Stimulated activated CD4-positive, alpha-beta T cell treated with anti-CD3 and anti-CD28 coated beads, Interleukin-15, amount 100 ng/mL, for 1 hour (primary cell): ENCODE measurements at places on chromosomes 3 and 15.

DNA sequence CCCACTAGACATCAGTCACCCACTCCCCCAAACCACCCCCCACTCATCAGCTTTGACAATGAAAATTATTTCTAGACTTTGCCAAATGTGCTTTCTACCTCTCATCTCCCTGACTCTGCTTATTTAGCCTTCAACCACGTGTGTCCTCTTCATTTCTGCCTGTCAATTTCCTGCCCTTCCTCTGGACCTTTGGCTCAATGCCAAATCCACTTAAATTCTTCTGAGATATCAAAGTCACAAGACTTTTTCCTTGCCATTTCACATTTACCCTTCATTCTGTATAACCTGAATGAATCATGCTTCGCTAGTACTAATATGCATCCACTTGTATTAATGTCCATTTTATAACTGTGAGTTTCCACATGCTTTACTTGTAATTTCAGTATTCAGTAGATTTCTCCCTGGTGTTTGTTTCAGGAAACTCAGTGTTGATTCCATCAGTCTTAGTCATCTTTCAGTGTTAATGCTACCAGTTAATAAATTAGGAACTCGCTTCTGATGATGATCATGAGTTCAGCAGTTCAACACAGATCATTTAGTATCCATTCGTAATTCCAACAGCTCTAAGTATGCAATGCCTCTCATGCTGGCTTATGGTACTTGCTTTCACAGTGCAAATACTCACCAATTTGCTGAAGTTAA lies 128.2 kb upstream of the OSTN start:
- DNase-seq: no peak

GRCh38 chr15:64068133-64068532 lies 21.8 kb upstream of the DAPK2 start:
- DNase-seq: no peak

GRCh38 chr3:166897811-166898210 lies 482.3 kb downstream of the ZBBX start:
- DNase-seq: no peak

DNA sequence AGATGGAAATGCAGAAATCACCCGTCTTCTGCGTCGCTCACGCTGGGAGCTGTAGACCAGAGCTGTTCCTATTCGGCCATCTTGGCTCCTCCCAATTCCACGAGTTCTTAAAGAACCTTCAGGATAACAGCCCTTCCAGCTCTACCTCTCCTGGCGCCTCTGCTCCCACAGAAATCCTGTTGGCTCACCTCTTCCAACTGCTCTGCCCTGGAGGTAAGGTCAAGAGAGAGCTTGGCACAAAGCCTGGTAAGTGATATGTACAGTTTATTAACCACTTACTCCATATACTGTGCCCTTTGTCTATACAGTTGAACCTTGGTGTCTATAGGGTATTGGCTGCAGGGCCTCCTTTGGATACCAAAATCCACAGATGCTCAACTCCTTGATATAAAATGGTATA lies 17.8 kb upstream of the FGF12 start:
- no peak for DNase-seq

DNA sequence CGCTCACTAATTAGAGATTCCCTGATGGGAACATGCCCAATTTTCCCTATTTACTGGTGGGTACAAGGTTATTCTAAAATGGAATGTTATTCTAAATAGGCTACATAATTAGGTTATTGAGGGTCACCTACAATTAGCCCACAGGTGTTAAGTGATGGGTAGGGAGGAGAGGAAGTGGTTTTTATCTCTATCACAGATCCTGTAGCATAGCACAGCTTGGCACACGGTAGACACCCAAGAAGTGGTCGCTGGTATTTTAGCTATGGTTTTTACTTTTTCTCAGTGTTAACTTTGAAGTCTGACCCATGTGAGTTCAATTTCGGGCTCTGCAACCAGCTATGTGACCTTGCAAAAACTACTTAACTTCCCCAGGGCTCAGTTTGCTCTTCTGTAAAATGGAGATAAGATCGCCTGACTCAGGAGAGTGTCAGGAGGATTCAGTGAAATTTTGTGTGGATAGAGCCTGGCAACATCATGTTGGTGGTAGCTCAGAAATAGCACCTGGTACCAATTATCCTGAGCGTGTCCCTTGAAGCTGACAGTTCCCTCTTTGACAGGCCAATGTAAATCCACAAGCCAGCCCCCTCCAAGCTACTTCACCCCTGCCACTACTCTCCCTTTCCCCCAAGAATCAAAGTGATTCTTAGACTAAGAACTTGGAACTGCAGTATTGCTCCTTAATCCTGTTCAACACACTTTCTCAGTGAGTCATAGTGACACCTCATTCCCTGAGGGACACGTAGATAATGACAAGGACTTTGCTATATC lies 8.7 kb upstream of the LMCD1 start:
- DNase-seq: no peak

GRCh38 chr15:80059786-80060355 lies 395 bp downstream of the ZFAND6 start:
- no peak for DNase-seq

DNA sequence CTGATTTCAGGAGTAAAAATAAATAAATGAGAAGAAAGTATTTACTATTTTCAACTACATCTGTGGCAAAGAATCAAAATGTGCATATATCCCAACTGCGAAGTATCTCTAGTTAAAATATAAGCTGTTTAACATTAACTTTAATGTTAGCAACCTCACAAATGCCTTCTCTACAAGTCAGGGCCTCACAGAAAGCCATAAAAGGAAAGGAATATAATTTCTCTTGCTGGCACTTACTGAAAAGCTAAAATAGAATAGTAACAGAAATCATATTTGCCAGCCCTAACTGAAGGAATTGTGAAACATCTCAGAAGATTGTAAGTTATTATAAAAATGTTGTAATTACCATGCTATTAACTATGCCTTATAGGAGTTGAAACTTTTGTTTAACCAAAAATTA lies 65.1 kb upstream of the MBNL1 start:
- DNase-seq: no peak

DNA sequence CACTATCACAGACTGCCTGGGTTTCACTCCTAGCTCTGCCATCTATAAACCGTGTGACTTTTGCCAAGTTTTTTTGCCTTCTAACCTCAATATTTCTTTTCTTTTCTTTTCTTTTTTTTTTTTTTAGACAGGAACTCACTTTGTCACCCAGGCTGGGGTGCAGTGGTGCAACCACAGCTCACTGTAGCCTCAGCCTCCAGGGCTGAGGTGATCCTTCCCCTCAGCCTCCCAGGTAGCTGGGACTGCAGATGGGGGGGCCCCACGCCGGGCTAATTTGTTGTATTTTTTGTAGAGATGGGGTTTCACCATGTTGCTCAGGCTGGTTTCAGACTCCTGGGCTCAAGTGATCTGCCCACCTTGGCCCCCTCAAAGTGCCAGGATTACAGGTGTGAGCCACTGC lies 3.2 kb upstream of the ADAM10 start:
- no peak for DNase-seq

- no peak for DNase-seq
These were observed 14.1 kb downstream of the ITGA11 start for GRCh38 chr15:68417897-68418296.

- DNase-seq: no peak
These were observed 89.7 kb upstream of the GRM7 start for GRCh38 chr3:6771171-6771570.

DNA sequence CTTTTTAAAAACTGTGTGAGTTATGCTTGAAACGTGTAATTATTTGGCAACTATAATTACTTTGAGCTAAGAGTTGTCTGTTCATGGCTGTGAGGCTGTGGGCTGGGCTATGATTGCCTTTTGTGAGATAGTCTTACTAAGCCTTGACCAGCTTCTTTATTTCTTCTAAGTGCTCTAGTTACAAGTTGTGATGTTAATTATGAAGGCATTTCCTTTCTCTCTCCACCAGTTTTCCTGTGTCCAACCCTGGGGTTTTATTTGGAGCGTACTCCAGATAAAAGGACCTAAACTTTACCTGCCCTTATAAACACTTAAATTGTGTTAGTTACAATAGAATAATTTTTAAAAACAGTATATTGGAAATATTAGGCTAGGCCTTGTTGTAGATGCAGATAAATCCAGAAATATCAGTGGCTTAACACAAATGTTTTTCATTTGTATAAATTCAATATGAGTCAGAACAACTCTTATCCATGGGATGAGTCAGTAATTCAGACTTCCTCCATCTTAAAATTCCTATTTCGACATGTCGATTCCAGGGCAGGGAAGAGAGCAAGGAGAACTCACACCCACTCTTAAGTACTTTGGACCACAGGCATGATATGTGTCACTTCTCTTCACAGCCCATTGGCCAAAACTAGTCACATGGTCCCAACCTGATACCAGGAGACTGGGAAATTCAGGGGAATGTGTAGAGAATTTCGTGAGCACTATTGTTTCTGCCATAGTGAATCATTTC lies 17.0 kb downstream of the TMEM62 start:
- DNase-seq: no peak

DNA sequence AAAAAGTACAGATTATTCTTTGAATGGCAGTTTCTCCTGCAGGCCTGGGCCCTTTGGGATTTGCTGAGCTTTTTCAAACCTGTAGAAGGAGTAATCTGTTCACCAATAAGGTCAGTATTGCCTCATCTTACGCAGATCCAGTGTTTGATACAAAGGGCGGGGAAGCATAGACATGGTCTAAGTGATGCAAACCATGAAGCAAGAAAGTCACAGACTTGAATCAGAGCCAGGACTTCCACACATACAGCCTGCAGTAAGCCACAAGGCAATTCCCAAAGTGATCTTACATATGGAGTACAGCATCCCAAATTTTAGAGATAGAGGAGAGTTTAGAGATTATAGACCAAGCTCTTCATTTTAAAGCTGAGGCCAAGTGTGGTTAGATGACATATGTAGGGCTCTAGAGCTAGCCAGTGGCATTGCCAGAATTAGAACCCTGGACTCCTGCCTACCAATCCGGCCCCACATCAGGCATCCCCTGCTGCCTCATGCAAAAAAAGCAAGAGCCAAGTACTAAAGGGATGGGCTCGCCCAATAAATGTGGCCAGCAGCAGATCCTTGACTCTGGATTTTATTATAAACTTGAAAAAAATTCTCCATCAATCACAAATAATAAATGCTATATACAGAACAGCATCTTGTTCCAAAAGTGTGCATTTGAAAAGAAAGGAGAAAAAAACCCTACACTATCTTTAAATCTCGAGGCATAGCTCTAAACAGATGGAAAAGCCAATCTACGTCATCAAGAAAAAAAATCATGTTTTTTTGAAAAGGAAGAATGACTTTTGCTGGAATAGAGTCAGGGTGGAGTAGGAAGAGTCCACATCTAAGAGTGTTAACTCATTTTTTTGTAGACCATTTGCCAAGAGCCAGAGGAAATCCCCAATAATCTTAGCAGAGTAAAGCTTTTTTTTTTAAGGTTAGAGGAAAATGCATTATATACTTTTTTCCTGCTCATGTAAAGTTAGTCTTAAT lies 24.0 kb downstream of the ABI3BP start:
- no peak for DNase-seq

DNA sequence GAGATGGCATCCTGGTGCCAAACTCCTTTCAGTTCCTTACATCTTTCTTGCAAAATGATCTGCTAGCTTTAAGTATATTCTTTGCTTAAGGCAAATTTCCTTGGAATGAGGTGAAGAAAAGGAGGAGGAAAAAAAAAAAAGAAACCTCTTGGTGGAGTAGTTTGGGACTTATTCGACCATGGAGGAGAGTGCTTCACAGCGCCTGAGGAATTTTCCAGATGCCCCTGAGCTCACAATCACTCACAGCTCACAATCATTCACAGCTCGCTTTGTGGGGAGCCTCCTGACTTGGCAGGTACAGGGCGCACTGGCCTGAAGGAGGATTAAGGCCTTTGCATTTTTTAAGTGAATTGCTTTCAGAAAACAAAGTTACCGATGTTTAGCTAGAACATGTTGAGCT lies 53.9 kb downstream of the BOC start:
- DNase-seq: no peak

DNA sequence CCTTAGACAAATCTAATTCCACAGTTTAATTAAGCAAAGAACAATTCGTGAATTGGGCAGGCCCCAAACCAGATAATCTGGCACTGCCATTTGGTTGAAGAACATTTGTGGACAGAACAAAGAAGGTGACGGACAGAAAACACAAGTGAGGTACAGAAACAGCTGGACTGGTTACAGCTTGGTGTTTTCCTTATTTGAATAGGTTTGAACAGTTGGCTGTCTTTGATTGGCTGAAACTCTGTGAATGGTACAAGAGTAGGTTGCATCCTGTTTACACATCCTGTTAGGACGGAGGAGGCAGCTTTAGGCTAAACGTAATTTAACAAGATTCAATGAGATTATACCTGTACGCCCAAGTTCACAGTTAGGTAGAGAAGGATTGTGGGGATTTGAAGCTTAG lies 114.4 kb downstream of the LPP start:
- DNase-seq: no peak

DNA sequence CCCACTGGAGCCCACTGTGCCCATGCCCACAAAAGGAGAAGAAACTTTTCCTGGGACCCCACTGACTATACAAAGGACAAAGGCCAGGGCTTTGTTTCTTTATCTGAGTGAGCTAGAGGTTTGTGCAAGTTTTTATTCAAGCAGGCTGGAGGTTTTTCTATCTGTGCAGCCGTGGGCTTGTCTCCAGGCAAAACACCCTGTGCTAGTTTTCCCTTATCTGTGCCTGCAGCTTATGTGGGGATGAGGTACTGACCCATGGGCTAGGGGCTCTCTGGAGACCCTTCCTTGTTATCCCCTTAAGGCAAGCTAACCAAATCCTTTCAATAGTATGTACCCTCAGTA lies 545.5 kb downstream of the ZPLD1 start:
- no peak for DNase-seq

- no peak for DNase-seq
These were observed 45.1 kb downstream of the BDH1 start for GRCh38 chr3:197510642-197511018.

GRCh38 chr3:134214239-134214638 lies 36.4 kb downstream of the RYK start:
- no peak for DNase-seq

DNA sequence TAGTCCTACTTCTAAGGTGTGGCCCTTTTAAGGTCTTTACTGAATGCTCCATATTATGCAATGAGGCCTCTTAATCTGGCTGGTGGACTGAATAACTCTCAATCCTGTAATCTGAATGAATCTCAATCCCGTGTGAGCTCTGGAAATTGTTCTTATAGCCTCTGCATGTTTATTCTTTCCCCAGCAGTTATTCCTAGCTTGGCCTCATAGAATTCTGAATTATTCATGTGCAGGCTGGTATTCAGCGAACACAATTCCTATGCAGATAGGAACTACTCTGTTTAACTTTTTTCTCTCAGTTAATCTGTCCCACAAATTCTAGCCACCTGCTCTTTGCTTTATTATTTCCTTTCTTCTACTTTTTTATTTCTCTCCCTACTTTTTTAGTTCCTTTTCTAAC lies 44.3 kb upstream of the XRN1 start:
- DNase-seq: no peak
